ENCODE measurements at places on chromosomes 3 and 15.
A peak's percentile ranks its signal among the peaks of the same experiment; 100 is the strongest.

DNA sequence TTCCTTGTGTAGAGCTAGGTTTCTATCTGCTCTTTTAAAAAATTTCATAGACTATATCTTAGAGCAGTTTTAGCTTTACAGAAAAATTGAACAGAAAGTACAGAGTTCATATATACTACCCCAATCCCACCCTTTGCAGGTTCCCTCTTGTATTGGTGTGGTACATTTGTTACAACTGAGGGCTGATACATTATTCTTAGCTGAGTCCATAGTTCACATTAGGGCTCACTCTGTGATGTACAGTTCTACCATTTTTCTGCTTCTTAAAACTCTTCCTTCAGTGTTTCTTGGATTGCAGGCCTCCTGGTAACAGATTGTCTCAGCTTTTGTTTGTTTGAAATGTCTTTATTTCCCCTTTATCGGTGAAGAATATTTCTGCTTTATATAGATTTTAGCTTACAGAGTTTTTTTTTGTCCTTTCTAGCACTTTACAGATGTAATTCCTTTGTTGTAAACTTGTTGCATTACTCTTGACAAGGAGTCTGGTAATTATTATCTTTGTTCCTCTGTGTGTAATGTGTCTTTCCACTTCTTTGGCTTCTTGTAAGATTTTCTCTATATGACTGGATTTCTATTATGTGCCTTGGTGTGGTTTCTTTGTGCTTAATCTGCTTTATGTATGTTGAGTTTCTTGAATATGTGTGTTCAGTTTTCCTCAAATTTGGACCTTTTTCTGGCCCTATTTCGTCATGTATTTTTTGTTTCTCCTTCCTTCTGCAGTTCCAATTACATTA is 25.3 kb downstream of the MEF2A start:
- no peak for DNase-seq

- no peak for DNase-seq
Measured at GRCh38 chr3:133277813-133278212, 122.0 kb upstream of the BFSP2 start.

GRCh38 chr3:156516284-156516683 is 38.6 kb downstream of the SSR3 start:
- DNase-seq, result no peak

DNA sequence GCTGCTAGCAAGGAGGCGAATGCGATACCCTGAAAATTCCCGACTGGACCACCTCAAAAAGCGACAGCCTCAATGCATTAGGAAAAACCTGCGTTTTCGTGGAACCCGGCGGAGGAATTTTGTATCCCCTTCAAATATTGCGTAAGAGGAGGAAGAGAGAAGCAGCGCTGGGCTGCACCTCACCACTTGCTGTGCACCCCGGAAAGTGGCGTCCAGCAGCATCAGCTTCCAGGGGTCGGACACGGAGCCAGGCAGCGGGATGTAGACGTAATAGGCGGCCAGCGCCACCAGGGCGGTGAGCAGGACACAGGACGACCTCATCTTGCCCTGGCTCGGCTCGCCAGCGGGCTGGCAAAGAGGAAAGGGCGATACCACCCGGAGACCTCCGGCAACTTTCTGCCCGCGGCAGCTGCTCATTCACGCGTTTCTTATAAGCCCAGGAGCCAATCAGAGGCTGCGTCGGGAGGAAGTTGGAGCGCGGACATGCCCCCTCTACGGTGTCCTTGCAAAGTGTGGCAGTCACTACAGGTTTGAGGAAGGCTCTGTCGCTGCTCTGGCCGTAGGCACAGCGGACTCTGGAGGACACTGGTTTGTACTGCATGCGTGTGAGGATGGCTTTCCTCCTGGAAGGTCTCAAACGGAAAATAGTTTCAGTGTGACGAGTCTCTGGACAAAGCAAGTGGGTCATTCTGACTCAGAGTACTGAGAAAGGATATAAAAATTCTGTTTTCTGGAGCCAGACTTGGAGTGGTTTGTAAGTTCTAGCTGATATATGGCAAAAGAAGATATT is at the start of gene NCEH1:
Gene NCEH1, minus strand, starts transcription at position 404 of the 790 bp plus-strand sequence. Its CDS starts 83 bp downstream, at position 321.
- peak; percentile 81 for DNase-seq

GRCh38 chr15:40050788-40051470 is 11.9 kb upstream of the SRP14 start:
- DNase-seq, result peak; percentile 42

DNA sequence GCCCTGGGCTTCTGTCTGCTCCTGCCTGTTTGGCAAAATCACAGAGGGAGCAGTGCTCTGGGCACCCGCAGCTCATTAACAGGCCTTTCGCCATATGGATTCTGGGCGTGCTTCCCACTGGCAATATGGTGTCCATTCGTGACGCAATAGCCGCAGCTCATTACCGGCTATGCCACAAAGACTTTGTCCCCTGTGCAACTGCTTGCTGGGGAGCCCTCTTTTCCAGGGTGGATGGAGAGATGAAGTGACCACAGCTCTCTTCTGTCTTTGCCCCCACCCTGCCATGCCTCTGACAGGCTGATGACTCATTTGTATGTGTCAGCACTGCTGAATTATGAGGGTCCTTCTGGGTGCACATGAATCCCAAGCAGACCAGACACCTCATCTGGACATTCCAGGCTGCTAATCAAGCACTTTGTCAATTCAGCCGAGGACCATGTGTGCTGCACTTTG is 214.3 kb upstream of the FEZF2 start:
- DNase-seq, result no peak

Data from CD4-positive, alpha-beta T cell treated with Interleukin-17A for 1 hour (primary cell).